ENCODE measurements at places on chromosomes 1 and 21.
A peak's percentile ranks its signal among the peaks of the same experiment; 100 is the strongest.

- no peak for DNase-seq
Observed at GRCh38 chr1:30264672-30265025, 458.7 kb downstream of the MATN1 start.

GRCh38 chr1:160547422-160547821, 24.4 kb upstream of the SLAMF6 start:
- no peak for DNase-seq

DNA sequence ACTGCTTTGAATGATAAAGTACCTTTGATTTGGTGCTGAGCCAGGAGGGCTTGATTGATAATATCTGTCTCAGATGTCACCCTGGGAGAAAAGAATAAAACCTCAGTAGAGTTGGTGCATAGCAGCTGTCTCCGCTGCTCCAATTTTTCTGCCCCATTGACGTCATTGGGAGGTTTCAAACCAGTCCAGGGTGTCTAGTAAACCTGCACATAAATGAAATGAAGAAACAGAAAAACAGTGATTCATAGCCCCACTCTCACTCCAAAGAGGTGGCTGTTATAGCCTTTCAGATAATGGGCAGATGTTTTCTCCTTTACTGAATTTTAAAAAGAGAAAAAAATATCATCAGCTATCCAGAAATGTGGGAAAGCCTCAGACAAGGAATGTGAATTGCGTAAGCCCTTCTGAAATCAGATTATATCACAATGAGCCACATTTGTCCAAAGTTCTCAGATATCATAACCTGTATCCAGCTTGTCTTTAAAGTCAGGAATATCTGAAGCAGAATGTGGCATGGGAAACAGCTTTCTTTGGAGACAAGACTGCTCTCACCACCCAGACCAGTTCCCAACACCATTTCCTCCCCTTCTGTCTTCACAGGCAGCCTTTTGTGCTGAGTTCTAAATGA, 351.3 kb upstream of the SGIP1 start:
- peak; percentile 19 for DNase-seq

DNA sequence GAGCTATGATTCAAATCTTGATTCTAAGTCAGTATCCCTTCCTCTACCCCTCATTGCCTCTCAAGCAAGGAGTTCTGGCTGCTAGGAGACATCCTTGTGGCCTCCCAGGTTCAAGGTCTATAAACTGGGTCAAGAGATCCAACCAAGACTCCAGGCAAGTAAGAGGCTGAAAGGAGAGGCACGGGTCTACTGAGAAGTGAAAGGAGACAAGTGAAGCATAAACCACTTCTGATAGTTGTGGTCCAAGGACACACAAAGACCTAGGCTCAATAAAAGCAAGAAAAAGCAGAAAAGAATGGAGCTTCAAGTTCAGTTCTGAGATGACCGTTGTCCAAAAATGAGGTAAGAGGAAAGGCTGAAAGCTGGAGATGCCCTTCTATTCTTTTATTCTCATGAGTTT, 17.8 kb upstream of the PPP2R5A start:
- no peak for DNase-seq

DNA sequence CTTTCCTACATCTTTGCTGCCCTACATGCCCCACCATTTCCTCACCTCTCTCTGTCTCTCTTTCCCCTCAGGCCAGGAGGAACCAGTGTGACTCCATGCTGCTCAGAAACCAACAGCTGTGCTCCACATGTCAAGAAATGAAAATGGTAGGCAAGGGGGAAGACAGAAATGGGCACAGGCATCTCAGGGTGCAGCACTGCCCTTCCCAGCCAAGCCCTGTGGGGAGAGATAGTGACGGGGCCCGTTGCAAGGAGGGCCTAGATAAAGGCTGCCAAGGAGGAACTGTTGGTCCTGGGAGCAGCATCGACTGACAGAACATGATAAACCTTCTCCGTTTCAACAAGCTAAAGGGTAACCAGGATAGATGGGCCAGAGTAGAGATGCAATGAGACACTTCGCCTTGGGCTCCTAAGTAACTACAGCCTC, 12.5 kb upstream of the PIGC start:
- DNase-seq, result no peak

- DNase-seq, result peak; percentile 46
Observed at GRCh38 chr1:170520601-170521000, 11.4 kb upstream of the GORAB start.

- DNase-seq, result no peak
Observed at GRCh38 chr1:150683914-150684313, 13.0 kb downstream of the GOLPH3L start.

DNA sequence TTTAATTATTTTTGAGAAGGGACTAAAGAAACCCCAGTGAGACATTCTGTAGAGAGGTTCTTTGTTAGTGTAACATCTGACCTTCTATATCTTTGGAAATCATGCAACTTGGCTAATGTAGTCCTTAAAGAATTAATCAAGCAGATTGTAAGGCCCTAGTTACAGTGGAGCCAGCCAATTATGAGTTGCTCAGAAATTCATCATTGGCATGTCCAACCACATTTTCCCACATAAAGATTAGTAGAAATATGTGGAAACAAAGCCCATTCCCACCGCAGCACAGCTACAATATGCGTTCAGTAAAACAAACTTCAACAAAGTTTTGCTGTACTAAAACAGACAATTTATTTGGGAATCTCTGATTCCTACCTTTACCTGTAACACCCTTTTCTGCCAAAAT, 27.8 kb downstream of the WNT2B start:
- no peak for DNase-seq

- DNase-seq, result no peak
Observed at GRCh38 chr1:173454966-173455524, 22.1 kb upstream of the PRDX6 start.

DNA sequence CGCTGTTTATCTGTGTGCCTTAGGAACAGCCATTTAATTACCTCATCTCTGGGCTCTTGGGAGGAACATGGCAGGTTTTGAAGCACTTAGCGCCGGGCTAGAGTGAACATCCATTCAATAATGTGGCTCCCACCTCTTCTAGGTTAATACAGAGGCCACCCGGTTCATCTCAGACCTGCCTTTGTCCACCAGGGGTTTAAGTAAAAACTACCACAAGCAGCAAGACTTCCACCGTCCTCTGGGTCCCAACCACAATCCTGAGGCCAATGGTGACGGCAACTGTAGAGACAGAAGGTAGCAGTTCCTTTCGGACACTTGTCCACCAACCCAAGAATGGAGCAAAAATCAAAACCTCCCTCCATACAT, 924 bp upstream of the DDOST start:
- DNase-seq, result no peak

DNA sequence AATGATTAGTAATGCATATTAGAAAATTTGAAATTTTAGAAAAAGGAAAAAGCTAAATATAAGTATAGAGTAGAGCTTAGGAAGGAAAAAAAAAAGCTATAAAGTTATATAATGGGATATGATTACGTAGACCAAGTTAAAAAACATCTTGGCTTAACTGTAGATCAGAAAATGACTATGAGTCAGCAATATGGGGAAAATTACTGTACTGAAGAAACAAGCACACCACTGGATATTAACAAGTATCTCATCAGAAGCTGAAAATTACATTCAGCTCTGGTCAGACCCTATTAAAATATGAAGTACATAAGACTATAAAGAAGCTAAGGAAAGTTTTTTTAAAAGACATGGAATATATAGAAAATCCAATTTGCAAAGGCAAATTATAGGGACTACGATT, 19.5 kb downstream of the DNAJC8 start:
- no peak for DNase-seq

DNA sequence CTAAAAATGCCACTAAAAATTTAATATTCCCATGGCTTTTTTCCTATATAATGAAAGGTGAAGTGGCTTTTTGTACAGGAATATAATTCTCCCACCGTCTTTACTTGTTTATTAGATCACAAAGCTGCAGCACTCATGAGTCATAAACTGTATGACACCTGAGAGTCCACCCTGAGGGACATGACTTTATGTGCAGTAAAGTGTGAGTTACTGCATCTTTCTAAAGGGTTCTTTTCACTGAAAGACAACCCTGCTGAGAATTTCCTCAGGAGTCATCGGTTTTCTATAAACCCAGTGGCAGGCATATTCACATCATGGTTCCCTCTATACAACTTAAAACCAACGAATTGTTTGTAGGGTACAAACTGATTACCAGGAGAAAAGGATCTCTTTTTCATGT, 77.4 kb downstream of the APP start:
- peak; percentile 26 for DNase-seq

DNA sequence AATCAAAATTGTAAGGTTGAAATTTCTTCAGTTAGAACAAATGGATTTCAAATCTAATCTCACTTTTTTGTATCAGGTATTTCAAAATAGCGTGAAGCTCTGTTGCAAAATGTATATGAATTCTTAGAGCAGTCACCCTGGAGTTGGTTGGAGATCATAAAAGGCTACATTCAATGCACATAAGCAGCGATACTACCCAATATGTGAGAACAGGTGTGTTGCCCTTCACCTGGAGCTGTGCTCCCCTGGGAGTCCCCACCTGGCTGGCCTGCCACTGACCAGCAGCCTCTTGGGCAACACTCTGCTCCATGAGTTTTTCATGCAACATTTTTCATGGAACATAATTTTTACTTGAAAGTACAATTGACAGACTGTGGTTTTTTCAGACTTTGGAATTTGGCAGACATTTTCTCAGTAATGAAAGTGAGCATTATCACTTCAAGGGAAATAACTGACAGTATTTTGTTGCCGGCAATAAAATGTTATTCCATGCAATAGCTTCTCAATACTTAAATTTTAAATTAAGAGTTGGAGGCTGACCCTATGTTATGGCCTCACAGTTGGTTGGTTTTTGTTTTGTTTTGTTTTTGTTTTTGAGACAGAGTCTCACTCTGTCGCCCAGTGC, 95.1 kb downstream of the ST3GAL3 start:
- no peak for DNase-seq

DNA sequence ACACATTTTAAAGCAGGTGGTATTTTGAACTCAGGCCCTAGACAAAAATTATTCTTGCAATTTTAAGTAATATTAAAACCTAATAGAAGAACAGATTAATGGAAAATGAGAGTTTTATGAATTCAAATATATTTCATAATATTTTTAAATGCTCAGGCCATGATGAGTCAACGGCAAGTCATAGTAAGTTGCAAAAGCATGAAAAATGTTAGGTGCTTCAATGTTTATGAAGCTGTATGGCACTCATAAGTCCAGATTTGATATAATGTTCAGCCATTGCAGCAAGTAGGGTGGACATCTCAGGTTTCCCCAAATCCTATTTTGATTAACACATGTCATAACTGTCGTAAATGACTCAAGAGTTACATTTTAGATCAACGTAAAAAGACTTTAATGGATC, 112.6 kb downstream of the GRIK1 start:
- DNase-seq, result no peak

- DNase-seq, result no peak
Observed at GRCh38 chr1:174584071-174584470, 136.3 kb downstream of the GPR52 start.

DNA sequence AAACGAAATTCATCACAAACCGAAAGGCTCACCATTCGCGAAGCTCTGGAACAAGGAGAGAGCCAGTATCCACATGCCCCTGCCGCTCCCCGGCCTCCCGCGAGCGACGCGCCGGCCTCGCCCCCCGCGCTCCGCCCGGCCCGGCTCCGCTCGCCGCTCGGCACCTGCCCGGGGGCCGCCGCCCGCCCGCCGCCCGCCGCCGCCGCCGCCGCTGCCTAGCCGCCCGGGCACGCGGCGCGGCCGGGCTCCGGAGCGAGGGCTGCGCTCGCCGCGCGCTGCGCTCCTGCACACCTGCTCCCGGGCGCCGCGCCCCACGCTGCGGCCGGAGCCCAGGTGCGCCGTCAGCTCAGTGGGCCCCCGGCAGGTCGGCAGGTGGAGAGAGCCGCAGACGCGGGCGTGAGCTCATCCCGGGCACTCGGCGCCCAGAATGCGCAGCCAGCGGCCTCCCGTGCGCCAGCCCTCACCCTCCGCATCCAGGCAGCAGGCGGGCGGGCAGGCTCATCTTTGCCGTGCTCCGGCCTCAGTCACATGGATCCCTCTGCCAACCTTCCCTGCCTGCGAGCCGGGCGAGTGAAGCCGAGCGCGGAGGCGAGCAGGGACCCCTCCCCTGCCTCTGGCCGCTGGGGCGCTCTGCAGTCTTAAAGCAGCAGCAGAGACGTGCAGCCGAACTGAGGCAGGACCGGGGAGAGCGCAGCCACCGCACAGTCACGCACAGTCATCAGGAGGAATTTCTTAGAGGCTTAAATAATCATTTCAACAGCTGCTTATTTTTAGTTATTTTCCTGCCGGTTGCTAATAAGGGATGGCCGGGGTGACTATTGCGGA, at the start of gene DSCAM:
TSS of gene DSCAM (minus strand) at position 572 of the 825 bp plus-strand sequence. CDS start at position 75, 497 bp downstream.
- no peak for DNase-seq

- DNase-seq, result no peak
Observed at GRCh38 chr1:203860396-203861025, 888 bp upstream of the SNRPE start.

DNA sequence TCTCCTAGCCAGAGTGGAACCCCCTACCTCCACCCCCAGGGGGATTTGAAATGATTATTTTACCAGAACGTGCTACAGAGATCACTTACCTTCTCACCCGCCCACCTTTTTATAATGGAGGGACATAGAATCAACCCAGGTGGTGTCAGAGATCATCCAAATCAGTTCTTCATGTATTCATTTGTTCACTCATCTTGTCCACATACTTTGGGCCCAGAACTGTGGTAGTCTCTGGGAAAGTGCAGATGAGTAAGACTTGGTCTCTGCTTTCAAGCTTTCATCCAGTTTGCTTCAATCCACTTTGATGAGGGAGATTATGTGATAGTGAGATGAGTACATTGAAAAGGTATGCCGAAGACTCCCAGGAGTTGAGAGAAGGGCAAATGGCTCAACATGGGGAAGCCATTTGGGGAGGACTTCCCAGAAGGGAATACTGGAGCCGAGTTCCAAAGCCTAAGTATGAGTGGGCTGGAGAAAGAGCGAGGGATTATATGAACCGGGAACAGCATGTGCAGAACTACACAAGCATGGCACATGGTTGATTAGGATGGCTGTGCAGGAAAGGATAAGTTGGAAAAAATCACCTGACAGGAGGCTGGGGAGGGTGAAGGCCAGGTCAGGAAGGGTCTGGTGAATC, 1.9 kb downstream of the FGGY start:
- no peak for DNase-seq

GRCh38 chr1:85584923-85585322, 4.4 kb downstream of the CCN1 start:
- no peak for DNase-seq

DNA sequence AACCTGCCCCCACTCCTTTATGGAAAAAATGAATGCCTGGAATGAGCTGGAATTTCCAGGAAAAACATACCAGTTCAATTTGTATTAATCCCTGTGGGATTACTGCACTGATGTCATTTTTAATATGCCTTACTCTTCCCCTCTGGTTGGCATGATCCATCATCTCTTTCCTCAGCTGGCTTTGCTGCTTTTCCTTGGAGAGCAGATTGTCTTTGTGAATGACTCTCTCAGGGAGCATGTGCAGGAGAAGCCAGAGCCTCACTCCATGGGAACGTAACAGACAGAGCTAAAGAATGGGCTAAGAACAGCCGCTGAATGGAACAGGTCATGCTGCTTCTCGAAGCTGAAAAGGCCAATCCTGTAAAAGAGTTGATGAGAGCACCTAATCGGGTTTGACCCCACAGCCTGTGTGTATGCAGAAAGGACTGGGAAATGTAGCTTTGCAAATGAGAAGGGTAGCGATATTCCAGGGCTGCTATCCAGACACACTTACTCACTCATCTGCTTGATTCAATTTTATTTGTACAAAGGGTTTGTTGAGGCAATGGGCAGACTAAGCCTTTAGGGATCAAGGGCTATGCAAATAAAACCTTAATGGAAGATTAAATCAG, 20.7 kb downstream of the PHC2 start:
- no peak for DNase-seq

- DNase-seq, result peak; percentile 7
Observed at GRCh38 chr1:85992791-85993190, 163.8 kb downstream of the COL24A1 start.

GRCh38 chr1:10613340-10613739, 138.6 kb downstream of the PEX14 start:
- DNase-seq, result no peak

All from COLO829 (cell line).